Ascending aorta (tissue), 2 donors: ENCODE measurements at places on chromosomes 5 and 9.

DNA sequence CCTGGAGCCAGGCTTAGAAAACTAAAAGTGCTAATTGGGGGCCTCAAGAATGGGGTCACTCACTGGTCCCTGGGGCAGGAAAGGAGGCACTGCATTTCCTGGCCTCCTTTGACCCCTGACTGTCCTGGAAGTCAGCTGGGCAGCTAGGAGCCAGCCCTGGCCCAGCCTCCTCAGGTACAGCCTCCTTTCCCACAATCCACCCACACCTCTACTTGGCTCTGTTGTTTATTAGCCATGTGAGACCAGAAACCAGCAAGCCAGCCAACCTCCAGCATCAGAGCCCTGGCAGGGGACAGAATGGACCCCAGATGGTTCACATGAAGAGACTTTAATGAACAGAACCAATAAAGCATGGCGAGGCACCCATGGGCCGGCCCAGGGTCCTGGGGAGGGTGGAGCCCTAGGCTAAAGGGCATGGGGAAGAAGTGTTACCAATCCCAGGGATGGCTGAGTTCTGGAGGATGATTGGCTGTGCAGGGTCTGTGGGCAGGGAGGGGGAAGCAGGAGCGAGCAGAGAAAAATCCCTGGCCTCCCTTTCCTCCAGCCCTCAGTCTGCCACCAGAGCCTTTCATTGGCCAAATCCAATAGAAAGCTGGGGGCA lies 55.3 kb upstream of the ANGPTL2 start:
- DNase-seq, result peak; percentile 50

- DNase-seq, result no peak
Measured at GRCh38 chr5:169670769-169671525, 33.9 kb downstream of the DOCK2 start.

GRCh38 chr9:107274096-107274495 lies 9.0 kb upstream of the RAD23B start:
- no peak for DNase-seq

DNA sequence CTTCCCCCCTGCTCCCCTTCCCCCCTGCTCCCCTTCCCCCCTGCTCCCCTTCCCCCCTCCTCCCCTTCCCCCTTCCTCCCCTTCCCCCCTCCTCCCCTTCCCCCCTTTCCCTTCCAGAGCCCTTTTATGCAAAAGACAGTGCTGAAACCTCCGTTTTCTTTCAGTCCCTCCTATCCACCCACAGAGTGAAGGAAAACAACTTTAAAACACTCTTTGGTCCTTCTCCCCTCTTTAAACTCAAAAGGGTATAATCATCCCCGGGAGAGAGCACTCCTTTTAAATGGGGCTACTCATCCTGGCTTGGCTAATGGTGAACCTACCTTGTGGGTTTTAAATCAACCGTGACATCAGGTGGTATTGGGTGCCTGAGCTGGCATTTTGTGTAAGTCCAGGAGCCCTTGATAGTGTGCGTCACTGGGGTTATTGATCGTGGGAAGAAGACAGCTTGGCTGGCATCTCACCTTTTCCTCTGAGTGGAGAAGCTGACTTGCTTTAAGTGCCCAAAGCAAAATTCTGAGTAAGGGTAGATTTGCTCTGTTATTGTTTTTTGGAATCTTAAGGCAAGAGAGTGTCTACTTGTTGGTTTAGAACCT lies 2.7 kb downstream of the LARP1 start:
- DNase-seq, result no peak

- DNase-seq, result no peak
Measured at GRCh38 chr5:40675396-40676133, 4.2 kb upstream of the PTGER4 start.

- no peak for DNase-seq
Measured at GRCh38 chr9:36861528-36862205, 172.4 kb downstream of the PAX5 start.

GRCh38 chr9:109107402-109108240 lies 12.1 kb downstream of the TMEM245 start:
- no peak for DNase-seq

DNA sequence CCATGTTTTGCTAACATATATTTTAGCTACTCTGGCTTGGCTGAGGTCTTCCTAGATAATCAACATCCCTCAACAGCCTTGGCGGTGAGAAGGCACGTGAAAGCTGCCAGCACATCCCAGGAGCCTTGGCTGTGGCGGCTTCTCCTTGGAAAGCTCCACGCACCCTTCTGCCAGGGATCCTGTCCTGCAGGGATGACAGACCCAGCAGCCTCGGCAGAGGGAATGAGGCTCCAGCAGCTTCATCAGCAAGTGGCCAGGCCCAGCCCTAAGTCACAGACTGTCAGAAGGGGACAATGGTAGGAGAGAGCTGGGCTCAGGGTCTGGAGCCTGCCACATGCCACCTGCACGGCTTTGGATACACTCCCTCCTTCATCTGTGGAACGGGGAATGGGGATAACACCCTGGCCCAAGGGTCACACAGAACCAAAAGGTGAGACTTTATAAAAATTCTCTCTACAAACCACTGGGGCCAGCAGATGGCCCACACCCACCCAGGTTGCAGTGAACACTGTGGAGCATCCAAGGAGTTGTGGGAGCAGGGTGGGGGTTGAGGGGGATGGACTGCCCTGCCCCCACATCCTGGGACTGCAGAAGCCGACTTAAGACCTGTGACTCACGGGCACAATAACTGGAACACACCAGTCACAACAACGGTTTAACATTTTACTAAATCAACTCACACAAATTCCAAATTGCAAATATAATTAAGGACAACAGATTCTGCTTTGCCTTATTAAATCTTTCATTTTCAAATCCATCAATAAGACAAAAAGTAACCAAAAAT lies 65.1 kb downstream of the MACROH2A1 start:
- no peak for DNase-seq

DNA sequence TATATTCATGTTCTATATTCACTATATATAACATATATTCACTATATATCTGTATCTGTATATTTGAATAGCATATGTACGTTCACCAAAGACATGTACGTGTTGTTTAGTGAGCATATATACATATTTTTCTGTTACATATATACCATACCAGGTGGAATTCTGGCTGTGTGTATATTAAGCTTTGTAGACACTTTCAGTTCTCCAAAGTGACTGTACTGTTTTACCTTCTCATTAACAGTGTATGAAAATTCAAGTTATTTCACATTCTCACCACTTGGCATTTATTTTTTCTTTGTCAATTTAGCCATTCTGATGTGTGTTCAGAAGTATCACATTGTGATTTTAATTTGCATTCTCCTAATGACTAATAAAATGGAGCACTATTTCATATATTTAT lies 52.2 kb downstream of the DROSHA start:
- no peak for DNase-seq

DNA sequence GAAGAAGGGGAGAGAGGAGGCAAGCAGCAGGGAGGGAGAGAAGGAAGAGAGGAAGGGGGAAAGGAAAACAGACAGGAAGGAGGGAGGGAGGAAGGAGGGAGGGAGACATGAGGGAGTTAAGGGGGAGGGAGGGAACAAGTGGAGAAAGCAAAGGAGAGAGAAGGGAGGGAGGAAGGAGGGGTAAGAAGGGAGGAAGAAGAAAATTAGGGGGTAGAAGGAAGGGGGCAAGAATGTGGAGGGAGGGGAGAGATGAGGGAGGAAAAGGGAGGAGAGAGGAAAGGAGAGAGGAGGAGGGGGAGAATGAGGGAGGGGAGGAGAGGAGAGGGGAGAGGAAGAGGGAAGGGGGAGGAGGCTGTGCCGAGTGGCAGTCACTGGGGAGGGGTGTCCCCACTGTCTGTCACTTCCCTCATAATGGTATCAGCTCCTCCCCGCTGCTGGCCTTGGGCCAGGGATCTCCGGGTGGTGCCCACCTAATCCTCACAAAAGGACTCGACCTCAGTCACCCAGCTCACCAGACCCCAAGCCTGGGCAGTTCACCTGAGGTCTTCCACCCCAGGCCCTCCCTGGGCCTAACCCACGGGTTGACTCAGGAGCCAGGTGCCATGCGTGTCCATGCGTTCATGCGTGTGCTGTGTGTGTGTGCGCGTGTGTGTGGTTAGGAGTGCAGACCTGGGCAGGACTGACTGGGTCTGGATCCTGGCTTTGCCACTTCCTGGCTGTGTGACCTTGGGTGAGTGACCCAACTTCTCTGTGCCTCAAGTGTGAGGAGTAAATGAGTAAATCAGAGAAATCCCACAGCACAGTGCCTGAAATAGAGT lies 18.1 kb downstream of the C9orf50 start:
- no peak for DNase-seq

GRCh38 chr5:93592883-93593282 lies 9.9 kb downstream of the NR2F1 start:
- DNase-seq, result no peak

- DNase-seq, result no peak
Measured at GRCh38 chr5:2522372-2522771, 229.1 kb downstream of the IRX2 start.

DNA sequence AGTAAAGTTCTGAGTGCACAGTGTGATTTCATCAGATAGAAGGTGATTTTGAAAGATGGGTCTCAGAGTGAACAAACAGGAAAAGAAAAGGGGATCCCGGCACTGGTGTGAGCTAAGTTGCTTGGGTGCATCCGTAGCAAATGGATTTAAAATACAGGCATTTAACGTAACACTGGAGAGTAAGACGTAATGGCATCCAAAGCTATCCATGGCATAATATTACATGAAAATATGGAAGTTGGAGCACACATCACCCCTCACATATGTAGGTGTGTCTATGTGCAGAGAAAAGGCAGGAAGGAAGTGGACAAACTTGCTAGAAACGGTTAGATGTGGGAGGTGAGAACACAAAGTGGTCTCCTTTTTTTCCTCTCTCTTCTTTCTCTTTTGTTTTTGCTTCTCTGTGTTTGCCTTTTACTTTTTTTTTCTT lies 38.2 kb upstream of the SEMA4D start:
- DNase-seq, result no peak

GRCh38 chr5:142829801-142830220 lies 59.6 kb downstream of the ARHGAP26 start:
- no peak for DNase-seq

DNA sequence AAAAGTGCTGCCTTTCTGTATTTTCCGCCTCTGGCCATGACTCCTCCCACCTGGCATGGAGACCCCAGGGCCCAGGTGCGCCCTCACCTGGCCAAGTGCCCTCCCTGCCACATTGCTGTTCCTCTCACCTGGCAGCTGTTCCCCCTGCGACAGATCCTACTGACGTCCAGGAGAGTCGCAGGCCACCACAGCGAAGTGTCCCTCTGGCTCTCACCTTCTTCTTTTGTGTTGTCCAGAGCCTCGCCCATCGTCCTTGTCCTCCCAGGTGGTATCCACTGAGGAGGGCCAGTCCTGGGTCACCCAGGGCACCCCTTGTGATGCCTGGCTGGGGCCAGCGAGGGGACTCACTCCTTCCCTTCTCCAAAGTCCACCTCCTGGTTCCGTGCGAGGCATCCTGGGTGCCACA lies 2.6 kb downstream of the NKD2 start:
- DNase-seq, result peak; percentile 28

GRCh38 chr9:74683322-74683721 lies 186.2 kb downstream of the RORB start:
- no peak for DNase-seq

GRCh38 chr9:118316831-118317343 lies 612.7 kb downstream of the TLR4 start:
- DNase-seq, result no peak

DNA sequence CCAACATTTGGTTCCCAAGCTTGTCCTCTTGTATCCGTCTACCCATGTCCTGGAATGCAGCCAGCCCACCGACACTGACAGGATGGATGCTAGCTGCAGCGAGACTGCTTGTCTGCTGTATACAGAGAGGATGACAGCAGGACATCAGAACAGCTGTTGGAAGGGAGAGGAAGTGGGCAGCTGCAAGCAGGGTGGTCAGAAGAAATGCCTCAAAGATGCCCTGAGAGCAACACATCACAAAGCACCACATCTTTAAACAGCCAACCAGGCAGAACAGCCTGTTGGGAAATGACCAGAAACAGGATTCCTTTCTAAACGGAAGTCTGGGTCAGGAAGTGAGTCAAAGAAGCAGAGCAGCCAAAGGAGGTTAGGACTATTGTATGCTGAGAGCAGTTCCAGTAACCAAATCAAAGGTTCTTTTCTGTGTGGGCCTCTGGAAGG lies 219.1 kb downstream of the NDUFS4 start:
- no peak for DNase-seq

- no peak for DNase-seq
Measured at GRCh38 chr5:92885950-92886349, 695.1 kb downstream of the NR2F1-AS1 start.

- DNase-seq, result no peak
Measured at GRCh38 chr9:111805262-111805661, 10.5 kb upstream of the SHOC1 start.

- DNase-seq, result no peak
Measured at GRCh38 chr5:113742639-113743038, 229.1 kb downstream of the YTHDC2 start.

DNA sequence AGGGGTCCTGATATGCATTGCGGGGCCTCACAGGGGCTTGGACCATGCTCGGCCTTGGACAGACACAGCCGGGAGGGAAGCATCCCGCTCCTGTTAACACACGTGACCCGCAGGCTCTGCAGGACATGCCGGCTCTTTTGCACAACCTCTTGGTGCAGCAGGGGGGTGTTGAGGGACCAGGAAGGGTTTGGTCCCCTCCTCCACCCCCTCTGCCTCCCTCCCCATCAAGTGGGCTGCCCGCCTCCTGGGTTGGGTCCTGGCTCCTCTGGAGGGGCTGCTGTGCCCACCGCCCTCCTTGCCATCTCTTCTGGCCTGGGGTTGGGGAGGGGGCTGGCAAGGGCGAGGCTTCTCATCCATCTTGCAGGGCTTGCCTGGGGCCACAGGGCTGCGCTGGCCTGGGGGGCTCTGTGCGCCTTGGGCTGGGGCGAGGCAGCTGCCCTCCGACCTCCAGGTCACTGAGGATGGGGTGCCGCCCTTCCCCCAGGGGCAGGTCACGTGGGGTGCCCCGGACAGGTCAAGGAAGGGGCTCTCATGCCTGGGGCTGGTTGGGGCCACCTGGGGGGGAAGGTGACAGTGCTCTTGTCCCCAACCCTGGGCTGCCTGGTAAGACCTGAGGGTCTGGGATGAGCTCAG lies 16.8 kb upstream of the SLC9A3 start:
- DNase-seq, result no peak

GRCh38 chr5:176658817-176659511 lies 11.7 kb downstream of the TSPAN17 start:
- DNase-seq, result no peak

GRCh38 chr5:2047341-2047927 lies 164.7 kb upstream of the IRX4 start:
- DNase-seq, result no peak
